Adipocyte (in vitro differentiated cells): ENCODE measurements at places on chromosomes 7 and 10.
A peak's percentile ranks its signal among the peaks of the same experiment; 100 is the strongest.

DNA sequence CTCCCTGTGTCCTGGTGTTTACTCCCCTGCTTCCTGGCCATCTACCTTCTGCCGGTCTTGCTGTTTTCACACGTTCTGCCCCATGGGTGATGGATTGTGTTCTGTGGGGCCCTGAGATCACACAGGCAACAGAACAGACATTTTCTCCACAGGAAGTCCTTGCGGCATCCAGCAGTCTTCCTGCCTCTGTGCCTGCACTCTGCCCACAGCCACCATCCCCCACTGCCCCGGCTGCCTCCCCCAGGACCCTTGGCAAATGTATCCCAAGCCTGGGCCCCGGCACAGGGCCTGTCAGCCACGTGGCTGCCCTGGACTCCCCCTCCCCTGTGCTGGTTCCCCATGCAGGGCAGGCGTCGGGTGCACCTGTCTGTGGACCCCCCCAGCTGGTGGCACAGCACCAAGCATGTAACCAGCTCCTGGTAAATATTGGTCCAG is 184.2 kb downstream of the WDR37 start:
- no peak for DNase-seq

- DNase-seq = no peak
These were observed 252.2 kb downstream of the GALNT17 start for GRCh38 chr7:71384094-71384493.

GRCh38 chr7:6340241-6340640 is 67.8 kb upstream of the CYTH3 start:
- DNase-seq = no peak

- DNase-seq = peak; percentile 67
These were observed 192.4 kb downstream of the SDK1 start for GRCh38 chr7:3493499-3493898.
